ENCODE measurements at places on chromosomes 11 and 22.

GRCh38 chr11:84140386-84141169, 854.4 kb upstream of the CCDC90B start:
- no peak for DNase-seq

GRCh38 chr11:48034926-48035871, 54.8 kb downstream of the PTPRJ start:
- DNase-seq, result no peak

DNA sequence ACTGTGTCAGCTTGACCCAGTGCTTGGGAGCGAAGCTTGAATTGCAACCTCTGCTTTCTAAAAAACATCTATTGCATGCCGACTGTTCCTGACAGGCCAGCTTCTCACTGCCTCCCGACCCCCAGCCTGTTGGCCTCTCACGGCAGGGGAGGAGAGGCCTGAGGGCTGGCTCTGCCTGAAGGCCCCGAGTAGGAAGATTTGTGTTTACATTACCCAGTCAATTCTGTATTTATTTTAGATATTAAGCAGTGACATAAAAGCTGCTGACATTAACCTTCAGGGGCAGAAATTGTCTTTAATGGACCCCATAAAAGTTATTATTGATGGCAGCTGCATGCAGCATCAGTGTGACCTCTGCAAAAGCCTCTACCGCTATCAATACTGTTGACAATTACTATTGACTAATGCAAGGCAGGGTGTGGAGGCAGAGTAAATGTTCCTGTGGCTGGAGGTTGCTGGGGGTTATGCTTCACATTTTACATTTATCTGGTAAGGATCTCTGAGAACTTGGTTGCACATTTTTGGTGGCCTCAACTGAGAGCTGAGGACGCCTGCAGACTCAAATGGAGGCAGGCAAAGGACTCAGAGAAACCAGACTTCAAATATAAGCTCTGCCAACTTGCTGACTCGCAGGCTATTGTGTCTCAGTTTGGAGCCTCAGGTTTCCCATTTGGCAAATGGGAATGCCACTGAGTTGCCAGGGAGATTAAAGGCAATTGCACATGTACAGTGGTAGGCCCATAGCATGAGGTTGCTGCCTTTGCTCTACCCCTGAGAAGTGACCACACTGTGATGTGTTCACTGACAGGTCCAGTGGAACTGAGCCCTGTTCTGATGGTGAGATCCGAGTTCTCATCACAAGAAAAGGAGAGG, 380.5 kb downstream of the TENM4 start:
- no peak for DNase-seq

DNA sequence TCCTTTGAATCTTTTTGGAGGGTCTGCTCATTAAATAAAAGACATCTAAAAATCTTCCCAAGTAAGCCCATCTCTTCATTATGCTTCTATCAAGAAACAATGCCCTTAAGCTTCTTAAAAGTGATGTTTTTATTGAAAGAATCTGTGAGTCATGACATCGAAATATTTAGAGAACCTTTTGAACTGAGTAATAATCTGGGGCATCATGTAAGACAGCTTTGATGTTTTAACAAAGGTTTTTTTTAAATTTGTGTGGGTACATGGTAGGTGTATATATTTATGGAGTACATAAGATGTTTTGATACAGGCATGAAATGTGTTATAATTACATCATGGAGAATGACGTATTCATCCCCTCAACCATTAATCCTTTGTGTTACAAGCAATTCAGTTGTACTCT, 46.8 kb downstream of the PLAAT5 start:
- DNase-seq, result no peak

GRCh38 chr11:64341429-64341828, 1.4 kb downstream of the CCDC88B start:
- no peak for DNase-seq

GRCh38 chr22:27507935-27508526, 293.5 kb downstream of the MN1 start:
- DNase-seq, result no peak

DNA sequence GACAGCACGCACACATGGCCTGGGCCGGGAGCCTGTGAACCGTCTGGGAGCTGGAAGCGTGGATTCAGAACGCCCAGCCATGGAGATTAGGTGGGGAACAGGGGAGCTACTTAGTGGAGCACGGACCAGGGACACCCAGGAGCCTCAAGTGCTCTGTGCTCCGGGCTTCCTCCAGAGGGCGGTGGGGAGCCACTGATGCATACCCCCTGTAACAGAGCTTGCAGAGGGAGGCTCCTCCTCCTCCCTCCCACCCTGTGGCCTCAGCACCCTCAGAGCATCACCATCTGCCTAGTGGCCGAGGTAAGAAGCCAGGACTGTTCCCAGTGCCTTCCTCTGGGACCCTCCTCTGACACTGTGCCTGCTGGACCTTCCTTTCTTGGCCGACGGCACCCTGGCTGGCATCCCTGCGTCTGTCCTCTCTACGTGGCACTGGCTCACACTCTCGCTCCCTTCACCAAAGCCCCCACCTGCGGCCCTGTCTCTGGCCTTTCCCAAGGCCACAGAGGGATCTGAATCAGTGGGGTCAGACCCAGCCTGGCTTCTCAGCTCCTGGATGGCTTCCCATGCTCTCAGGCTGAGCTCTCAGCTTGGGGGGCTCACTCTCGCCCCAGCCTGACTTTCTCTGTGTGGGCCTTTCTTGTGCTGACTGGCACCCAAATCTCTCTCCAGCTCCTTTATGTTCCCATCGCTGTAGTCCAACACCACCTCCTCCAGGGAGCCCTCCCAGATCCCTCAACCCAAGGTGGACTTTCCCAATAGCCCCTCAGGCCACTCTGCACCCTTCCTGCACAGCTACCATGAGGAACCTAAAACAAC, 780.9 kb downstream of the BRD1 start:
- peak; percentile 67 for DNase-seq

- no peak for DNase-seq
These were observed 11.1 kb upstream of the UPB1 start for GRCh38 chr22:24483976-24484545.

GRCh38 chr22:31354515-31354914, 8.4 kb upstream of the PATZ1 start:
- no peak for DNase-seq

- DNase-seq, result no peak
These were observed 43.0 kb upstream of the MYO18B start for GRCh38 chr22:25698978-25699377.
